Sciatic nerve (tissue), 2 donors: ENCODE measurements at places on chromosomes 4 and X. TPM values are rescaled to one million over a fixed set of nuclear protein-coding genes. Genes with fewer than 3 reads are reported as not detected.

CCDC120 gene
- 7.9 TPM for total RNA-seq

GRCh38 chrX:23805389-23805788 lies 22.4 kb downstream of the SAT1 start:
- no peak for DNase-seq

CSN3 gene
- total RNA-seq = not detected

DNA sequence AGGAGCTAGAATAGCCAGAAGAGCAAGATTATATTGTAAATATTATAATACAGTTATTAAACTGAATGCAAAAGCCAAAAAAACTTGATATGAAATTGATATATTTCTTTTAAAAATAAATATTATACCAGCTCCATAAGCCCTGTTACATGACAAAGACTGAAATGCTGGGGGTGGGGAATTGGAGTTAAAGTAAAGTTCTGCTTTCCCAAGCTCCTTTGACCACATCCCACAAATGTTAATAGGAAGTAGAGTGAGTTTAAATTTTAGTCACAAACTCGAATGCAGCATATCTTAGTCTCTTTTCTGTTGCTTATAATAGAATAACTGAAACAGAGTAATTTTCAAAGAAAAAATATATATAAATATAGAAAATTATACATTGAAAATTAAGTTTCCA lies 46.9 kb upstream of the NFKB1 start:
- DNase-seq = no peak

EMCN gene
- total RNA-seq = 58.5 TPM

- no peak for DNase-seq
Measured at GRCh38 chr4:86686741-86687140, 92.6 kb downstream of the PTPN13 start.

SH3TC1 gene
- total RNA-seq = 52.2 TPM

DNA sequence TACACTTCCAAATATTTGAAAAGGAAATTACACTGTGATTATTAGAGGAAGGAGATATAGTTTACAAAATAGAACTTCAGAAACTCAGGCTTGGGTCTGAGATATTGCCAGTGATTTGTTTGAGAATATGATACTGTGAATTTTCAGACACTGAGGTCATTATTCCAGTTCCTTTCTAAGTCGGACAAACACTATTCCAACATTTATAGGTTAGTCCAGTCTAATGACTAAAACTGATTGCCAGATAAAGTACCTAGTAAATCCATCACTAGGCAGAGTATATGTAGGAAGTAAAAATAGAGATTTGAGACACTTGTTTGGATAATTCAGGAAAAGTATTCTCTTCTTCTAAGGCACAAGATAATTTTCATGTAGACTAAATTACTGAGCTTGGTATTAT lies 13.2 kb downstream of the MTTP start:
- no peak for DNase-seq

DNA sequence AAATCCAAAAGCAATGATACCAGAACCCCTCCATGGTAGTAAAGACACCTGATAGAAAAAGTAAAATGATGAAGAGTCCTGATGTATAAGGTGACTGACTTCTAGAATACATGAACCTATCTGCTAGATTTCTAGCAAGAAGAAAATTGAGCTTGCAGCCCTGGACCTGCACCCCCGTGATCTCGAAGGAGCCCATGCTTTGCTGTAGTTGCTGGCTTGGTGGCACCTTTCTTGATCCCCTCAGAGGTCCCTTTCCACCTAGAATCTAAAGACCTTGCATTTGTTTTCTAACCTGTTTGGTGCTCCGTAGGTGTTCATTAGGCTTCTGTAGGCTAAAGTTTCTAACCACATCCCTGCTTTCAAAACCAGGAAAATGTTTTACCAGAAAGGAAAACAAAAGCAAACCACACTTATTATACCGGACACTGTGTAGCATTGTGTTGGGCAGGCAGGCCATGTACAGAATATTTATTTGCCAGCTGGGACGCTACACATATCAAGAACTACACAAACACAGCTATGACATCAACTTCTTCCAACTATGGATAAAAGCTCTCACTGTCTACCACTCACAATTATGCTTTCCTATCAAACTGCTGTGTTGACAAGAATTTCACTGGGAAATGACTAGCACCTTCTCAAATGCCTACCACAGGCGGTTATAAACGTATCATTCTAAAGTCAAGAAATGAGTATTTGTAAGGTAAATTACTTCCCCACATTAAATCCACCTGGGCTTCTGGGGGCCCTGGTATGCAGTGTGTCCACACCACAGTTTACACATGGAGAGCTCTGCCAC lies 316.2 kb downstream of the UNC5C start:
- DNase-seq = no peak

DNA sequence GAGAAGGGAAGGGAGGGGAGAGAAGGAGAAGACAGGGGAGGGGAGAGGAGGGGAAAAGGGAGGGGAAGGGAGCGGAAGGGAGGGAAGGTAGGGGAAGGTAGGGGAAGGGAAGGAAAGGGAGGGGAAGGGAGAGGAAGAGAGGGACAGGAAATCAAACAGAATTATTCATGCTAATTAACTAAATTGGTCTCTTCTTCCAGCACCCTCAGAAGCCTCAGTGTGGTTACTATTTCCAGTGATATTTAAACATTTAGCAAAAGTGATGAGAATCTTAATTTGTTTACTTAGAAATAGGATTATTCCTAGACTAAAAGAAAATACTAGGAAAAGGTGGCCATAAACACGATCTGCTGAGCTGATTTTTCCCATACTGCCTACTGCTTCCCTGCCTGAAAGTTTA lies 193.1 kb upstream of the CPEB2 start:
- DNase-seq = no peak

- no peak for DNase-seq
Measured at GRCh38 chr4:15390494-15390893, 37.3 kb upstream of the C1QTNF7 start.

DNA sequence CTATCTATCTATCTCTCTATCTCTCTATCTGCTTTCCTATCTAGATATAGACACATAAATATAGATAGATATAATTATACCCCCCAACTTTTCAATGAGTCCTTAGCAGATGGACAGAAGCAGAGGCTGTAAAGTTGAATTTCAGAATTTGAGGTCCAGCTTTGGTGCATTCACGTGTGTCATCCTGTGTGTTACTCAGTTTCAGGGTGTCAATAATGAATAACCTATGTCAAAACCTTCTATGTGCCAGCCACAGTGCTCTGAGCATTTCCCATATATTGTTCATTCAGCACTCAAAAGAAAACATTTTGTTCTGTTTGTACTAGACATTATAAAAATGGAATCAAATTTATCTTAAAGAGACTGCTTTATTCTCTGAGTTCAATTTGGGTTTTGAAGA lies 310.0 kb downstream of the ARHGAP24 start:
- no peak for DNase-seq
